ENCODE measurements at places on chromosomes 12 and 14.

GRCh38 chr12:106527356-106527755 lies 55.4 kb upstream of the RFX4 start:
- DNase-seq: peak; percentile 8

DNA sequence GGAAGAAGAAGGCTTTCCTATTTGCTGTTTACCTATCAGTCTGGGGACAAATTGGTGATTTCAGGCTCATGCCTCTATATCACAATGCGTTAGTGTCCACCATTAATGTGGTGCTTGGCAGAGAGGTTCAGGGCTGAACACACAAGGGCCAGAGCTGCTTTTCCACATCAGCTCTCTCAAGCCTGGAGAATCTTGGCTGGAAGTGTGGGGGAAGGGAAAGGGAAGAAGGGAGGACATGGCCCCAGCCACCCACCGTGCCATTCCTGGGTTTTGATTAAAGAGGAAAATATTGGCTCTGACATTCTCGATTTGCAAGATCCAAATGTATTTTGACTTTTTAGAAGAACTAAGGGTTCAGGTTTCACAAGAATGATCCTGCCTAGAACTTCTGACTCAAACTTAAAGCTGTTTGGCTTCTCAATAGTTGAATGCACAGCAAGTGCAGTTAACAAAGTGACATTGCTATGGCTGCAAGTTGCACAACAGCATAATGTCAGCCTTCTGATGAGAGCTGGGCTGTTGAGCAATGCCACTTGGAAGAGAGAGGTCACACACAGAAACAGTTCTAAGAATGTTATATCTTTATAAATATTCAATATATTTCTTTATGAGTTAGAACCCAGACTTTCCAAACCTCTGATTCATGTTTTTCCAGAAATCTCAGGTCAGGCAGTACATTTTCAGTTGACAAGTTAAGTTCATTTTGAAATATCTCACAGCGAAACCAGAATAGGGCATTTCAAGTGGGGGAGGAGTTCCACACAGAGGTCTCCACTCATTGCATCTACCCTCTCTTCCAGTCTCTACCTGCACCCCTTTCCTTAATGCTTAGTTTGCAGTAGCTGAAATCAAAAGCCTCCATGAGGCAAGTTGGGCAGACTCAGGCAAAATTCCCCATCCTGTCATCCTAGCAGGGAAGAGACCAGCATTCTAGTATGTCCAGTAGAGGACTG lies 25.3 kb downstream of the IGF1 start:
- DNase-seq: no peak

- peak; percentile 19 for DNase-seq
Observed at GRCh38 chr12:91617818-91618217, 435.2 kb upstream of the DCN start.

- no peak for DNase-seq
Observed at GRCh38 chr12:47360771-47361388, 281.1 kb upstream of the AMIGO2 start.

- DNase-seq: peak; percentile 91
Observed at GRCh38 chr14:50360851-50361250, 35.8 kb downstream of the CDKL1 start.

- DNase-seq: peak; percentile 60
Observed at GRCh38 chr12:101954676-101955075, 77.3 kb downstream of the DRAM1 start.

GRCh38 chr14:71574976-71575375 lies 357.3 kb upstream of the RGS6 start:
- DNase-seq: peak; percentile 69

GRCh38 chr12:4991373-4991772 lies 52.3 kb upstream of the KCNA5 start:
- no peak for DNase-seq

All from epithelial cell of esophagus (primary cell).